ENCODE measurements at places on chromosomes 5 and 9.

DNA sequence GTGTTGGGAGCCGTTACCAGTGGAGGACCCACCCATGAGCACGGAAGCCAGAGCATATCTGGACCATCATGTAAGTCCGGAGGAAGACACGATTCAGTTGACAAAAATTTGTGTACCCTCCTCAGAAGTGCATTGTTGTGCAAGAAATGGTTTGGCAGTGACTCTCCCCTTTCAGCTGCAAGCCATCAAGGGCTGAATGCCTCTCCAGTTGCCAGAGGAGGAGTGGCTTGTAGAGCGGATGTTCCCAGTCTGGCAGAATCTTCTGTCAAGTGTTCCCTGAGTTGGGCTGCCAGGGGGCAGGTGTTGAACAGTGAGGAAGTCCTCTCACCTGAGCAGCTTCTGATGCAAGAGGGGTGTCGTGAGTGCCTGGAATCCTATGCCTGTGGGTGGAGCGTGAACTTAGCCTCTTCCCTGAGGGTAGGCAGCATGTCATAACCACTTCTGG, 27.6 kb upstream of the CDKN2AIPNL start:
- peak overlapping the region; percentile 39 for H3K27ac ChIP-seq
- H3K27me3 ChIP-seq, result no peaks in the 10 kb centered on the region
- no peaks in the 10 kb centered on the region for H3K36me3 ChIP-seq
- peak; percentile 82 for DNase-seq
- H3K4me1 ChIP-seq, result peaks cover 12% of the 10 kb centered on the region

DNA sequence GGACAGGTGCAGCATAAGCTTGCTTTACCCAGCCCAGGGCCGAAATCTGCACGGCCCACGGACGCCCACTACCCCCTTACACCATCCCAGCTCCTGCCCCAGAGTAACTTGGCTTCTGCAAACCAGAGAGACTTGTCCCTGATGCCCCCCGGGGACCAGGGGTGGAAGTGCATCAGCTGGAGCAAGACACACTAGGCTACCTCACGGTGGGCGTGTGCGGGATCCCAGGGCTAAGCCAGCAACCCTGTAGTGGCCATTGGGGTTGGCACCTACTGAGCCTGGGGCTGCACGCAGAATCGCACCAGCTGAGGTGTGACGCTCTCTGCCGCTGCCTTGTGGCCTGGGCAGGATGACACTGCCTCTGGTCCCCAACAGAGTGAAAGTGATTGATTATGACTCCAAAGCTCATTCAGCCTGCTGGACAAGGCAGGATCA, 6.1 kb upstream of the ZNF79 start:
- no peak for DNase-seq
- H3K27ac ChIP-seq, result no peak overlapping the region
- no peaks in the 10 kb centered on the region for H3K27me3 ChIP-seq
- no peaks in the 10 kb centered on the region for H3K36me3 ChIP-seq

DNA sequence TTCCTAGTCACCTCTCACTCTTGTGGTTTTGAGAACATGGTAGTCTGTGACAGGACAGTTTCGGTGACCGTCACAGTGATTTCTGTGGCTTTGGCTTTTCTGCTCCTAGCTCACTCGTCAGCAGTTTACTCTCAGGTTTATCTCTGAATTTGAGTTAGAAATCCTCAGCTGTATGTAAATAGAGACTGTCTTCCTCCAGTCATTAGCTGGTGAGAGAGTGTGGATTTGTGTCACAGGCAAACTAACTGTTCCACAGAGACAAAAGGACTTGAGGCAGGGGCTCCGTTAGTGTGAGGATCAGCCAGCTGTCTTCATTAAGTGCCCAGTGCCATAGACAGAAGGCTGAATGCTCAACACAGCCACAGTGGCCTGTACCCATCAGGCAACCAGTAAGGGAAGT, 131.4 kb downstream of the CD180 start:
- DNase-seq, result no peak
- H3K27me3 ChIP-seq, result no peaks in the 10 kb centered on the region
- H3K27ac ChIP-seq, result no peak overlapping the region
- H3K4me1 ChIP-seq, result peaks cover 1% of the 10 kb centered on the region
- H3K4me3 ChIP-seq, result no peak overlapping the region
- H3K36me3 ChIP-seq, result no peaks in the 10 kb centered on the region

GRCh38 chr5:170818232-170818631, 34.7 kb downstream of the GABRP start:
- H3K27ac ChIP-seq, result no peak overlapping the region
- no peaks in the 10 kb centered on the region for H3K4me1 ChIP-seq
- no peaks in the 10 kb centered on the region for H3K36me3 ChIP-seq
- no peaks in the 10 kb centered on the region for H3K27me3 ChIP-seq
- DNase-seq, result no peak

- no peaks in the 10 kb centered on the region for H3K27me3 ChIP-seq
- no peak for DNase-seq
- no peaks in the 10 kb centered on the region for H3K36me3 ChIP-seq
- peaks cover 2% of the 10 kb centered on the region for H3K4me1 ChIP-seq
- H3K4me3 ChIP-seq, result no peak overlapping the region
These were observed 86.0 kb downstream of the FBXL7 start for GRCh38 chr5:15585841-15586591.

DNA sequence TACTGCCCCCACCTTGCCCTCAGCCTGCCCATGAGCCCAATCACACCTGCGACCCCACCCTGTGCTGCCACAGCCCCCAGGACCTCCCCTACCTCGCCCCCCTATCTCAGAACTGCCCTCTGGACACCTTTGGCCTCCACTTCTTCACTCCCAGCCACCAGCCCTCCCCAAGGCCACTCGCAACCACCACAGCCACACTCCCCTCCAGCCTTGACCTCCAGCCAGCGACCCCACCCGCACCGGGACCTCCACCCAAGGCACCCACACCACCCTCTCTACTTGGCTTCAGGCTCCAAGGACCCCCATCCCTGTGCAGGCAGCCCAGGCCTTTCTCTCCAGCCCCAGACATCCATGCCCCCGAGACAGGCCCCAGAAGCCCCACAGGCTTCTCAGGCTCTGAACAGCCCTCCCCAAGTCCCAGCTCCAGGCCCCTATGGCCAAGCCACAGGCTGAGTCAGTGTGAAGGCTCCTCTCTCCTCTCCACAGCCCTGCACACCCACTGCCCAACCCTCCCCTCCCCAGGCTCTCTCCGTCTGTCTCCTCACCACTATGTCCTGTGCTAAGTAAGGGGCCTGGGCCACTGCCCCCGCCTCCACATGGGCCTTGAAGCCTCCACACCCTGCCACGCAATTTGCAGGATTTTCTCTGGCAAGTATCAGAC, 2.0 kb downstream of the AK1 start:
- H3K27me3 ChIP-seq, result no peaks in the 10 kb centered on the region
- no peak overlapping the region for H3K4me3 ChIP-seq
- DNase-seq, result peak; percentile 61
- H3K36me3 ChIP-seq, result no peaks in the 10 kb centered on the region
